NCI-H446 treated with DMSO at 0.1 percent for 48 hours (cell line): ENCODE measurements at places on chromosomes 6 and 20.

DNA sequence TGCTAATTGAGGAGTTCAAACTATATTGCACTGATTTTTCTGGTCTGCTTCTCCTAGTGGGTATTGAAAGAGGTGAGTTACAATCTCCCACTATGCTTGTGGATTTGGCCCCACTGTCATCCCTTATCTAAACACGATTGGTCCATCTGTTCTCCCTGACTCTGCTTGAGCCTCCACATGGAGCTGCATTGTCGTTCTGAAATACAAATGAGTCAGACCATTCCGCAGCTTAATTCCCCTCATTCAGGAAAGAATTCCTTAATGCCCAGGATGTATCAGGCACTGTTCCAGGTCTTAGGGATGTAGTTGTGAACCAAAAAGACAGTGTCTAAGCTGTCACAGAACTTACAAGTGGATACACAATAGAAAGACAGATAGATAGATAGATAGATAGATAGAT is 461.9 kb downstream of the QKI start:
- no peak for DNase-seq

- DNase-seq = peak; percentile 26
Measured at GRCh38 chr20:35616465-35617396, 1.1 kb downstream of the SPAG4 start.

- DNase-seq = no peak
Measured at GRCh38 chr20:61942526-61942925, 123.2 kb downstream of the TAF4 start.

DNA sequence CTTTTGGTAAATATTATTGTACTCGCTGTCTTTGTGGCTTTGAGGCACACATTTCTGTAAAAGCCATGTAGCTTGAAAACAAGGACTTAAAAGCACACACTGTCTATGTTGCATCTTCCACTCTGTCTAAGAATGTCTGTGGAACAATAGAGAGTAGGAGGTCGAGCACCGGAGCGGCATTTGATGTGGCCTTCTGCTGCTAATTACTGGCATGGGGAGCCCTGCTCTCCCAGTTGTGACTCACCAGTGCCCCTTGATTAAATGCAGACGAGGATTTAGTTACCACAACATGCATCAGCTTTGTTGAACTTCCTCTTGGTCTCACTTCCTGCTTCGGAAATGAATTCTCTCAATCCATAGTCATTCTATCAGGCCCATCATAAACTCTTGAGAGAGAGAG is 680.7 kb upstream of the SLC35B3 start:
- DNase-seq = no peak

- no peak for DNase-seq
Measured at GRCh38 chr20:19451923-19452295, 239.5 kb downstream of the SLC24A3 start.
